Occipital lobe (tissue), 3 donors: ENCODE measurements at places on chromosomes 3 and 15. TPM values are rescaled to one million over a fixed set of nuclear protein-coding genes. Genes with fewer than 3 reads are reported as not detected.

The IL12A gene
- total RNA-seq, result 0.47 TPM

The CCDC54 gene
- 0.16 TPM for total RNA-seq

The WDR72 gene
- total RNA-seq, result 0.16 TPM

The TASOR gene
- total RNA-seq, result 213 TPM

The CPNE4 gene
- total RNA-seq, result 3.4 TPM

The SLC12A8 gene
- total RNA-seq, result 2.7 TPM

The RTF1 gene
- total RNA-seq, result 59.0 TPM

The ATP8B4 gene
- total RNA-seq, result 6.6 TPM

The SV2B gene
- 33.5 TPM for total RNA-seq

The XYLB gene
- 7.3 TPM for total RNA-seq

The PRSS50 gene
- total RNA-seq, result 0.31 TPM

The CTXN2 gene
- total RNA-seq, result 0.16 TPM

The EPHA3 gene
- total RNA-seq, result 349 TPM
